Stimulated activated CD4-positive, alpha-beta T cell treated with anti-CD3 and anti-CD28 coated beads, Interleukin-2, amount 100 ng/mL, for 24 hours (primary cell): ENCODE measurements at places on chromosomes 4 and X.

DNA sequence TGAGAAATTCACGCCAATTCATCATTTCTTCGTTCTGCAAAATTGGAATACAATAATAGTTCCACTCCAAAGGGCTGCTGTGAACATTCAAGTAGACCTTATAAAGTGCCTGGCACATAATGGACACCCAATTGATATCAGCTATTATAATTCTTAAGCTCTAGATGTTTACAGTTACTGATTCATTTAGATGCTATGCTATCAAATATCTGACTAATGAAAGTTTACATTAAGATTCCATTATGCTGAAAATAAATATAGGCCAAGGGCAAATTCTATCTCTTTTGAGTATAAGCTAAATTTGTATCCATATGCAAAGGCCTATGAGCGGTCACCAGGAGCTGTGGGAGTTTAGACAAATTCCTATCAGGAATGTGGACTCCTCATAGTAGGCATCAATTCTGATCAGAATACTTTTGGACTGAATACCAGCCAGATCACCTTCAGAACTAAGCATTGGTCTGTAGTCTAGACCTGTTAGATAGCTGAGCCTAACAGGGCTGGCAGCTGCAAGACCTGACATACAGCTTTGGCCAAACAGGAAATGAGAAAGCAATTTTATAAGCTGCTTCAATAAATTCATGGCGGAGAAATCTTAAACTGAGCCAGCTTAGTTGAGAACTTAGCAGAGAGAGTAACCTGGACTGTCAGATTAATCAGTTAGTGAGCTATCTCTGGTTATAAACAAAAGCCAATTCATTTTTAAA, 384.3 kb upstream of the ACTRT1 start:
- no peak for DNase-seq

- DNase-seq: no peak
These were observed 116.7 kb downstream of the NYX start for GRCh38 chrX:41563876-41564275.

GRCh38 chr4:123453061-123453680, 56.6 kb downstream of the SPRY1 start:
- DNase-seq: no peak

DNA sequence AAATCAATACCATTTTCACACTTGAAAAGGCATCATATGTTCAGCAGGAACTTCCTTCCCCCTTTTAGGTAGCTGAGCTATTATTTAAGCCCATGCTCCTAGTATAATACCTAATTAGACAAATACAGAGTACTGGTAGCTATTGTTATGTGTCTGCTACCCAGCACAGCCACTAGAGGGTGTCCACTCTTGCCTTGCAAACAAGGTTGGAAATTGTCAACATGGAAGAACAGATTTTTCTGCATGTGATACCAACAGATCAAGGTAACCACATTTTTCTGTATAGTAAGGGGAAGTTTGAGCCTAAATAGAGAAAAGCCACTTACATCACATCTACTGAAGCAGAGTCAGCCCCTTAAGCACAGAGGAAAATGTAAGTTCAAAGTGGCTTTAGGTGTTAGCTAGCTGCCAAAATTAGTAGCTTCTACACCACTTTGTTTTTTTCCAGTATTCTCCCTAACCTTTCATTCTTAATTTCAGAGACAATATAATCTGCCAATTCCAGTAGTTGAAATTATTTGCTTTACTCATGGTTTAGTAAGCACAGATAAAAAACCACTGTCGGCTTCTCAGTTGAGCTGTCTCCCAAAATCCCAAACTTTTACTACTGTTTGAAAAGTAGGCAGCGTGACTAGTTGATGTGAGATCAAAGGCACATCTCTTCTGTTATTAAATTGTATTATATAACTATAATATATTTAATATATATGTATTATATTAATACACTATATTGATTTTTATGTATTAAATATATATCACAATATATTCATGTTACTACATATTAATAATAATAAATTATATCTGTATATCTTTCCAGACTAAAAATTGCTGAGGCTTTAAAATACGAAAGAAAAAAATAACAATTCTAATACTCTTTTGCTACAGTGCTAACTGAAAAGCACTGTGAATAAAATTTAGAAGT, 38.2 kb downstream of the EDNRA start:
- DNase-seq: peak; percentile 37

DNA sequence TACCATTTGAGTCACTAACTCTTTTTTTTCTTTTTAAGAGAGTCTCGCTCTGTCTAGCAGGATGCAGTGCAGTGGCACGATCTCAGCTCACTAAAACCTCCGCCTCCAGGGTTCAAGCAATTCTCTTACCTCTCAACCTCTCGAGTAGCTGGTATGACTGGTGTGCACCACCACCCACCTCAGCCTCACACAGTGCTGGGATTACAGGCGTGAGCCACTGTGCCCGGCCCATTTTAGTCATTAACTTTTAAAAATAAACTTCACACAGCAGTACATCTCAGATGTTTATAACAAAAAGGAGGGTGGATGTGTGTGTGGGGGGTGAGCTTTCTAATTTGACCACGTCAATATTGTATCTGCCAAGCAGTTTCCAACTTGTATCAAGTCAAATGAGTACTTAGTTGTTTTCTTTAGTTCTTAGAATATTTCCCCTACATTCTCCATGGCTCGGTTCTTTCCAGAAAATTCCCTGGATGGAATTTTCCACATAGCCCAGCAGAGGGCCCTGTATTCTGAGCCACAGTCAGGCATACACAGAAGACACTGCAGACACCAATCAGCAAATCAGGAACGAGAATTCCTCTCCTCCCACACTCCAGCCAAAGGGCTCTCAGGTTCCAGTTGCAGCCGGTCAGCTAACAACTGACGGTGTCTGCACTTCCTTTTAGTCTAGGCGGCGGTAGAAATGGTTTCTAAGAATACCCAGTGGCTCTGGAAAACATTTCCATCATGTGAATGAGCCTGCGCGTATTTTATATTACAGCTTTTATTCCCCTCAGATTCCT, 20.1 kb upstream of the ARAF start:
- no peak for DNase-seq

DNA sequence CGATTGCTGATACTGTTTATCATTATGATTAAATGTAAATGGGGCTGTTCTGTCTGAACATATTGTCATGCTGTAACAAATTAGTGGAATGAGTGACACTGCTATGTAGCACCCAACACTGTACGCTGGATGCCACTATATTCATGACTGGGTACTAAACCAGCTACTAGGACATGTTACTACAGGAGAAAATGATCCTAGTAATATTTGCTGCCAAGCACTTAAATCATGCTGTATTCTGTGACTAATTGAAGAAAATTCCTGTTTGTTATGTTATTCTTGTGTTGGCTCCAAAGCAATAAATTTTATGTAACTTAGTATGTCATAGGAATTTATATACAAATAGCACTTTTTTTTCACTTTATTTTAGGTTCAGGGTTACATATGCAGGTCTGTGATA, 804.2 kb downstream of the CENPC start:
- no peak for DNase-seq

GRCh38 chrX:123859409-123859845, 426 bp upstream of the XIAP start:
- peak; percentile 69 for DNase-seq

- no peak for DNase-seq
These were observed 240.3 kb upstream of the ANXA3 start for GRCh38 chr4:78311306-78311705.
